ENCODE measurements at places on chromosomes 3 and 15.

DNA sequence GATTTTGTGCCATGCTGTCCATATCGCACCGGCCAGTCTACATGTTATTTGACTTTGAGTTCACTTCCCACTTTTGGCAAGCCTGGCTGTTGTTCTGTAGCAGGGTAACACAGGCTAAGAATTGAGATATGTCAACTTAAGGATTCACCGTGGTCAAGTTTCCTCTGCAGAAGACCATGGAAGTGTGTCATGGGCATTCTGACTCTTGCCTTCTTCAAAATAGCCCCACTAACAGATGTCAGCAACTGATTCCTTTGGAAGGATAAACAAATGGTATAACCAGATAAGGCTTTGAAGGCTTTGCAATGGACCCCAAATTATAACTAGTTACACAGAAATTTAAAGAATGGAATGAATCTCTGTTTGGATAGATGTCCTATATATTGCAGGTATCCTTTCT is 20.1 kb upstream of the CD47 start:
- no peak for DNase-seq

- no peak for DNase-seq
These were observed 444.7 kb upstream of the TPRG1 start for GRCh38 chr3:188727052-188727451.

DNA sequence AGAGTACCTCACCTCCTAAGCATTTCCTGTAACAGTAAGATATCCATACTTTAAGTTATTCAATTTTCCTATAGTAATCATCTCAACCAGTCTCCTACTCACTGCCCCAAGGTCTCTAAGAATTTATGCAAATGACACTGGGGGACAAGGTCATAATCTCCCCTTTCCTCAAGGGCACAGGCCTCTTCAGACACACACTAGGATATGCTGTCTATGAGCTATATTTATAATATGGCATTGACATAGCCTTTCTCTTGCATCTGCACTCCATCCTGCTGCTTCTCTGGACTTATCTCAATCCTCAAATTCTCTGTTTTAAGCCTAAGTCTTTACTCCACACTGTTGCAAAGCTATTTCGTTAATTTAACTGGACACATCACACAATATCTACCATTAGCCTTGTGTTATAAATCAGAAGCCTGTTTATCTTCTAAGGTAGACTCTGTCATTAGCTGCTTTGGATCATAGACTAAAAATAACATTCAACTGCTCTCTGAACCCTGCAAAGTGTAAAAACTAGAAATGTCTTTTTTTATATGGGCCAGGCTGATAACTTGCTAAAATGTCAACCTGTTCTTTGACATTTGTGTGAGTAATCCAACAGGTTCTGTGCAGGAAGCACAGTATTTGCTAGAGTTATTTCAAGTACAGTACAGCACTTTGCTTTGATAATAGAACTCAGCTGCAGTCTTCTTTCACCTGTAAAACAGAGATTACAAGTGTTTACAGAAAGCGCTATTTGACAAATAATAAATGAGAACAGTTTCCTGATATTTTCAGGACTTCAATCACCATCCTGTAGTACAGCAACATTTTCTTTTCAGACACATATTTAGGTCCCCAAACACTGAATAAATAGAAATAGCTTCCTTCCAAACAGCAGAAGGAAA is 17.8 kb upstream of the SEC62 start:
- DNase-seq, result no peak

- DNase-seq, result no peak
These were observed 515 bp downstream of the EIF4G1 start for GRCh38 chr3:184314700-184315542.

DNA sequence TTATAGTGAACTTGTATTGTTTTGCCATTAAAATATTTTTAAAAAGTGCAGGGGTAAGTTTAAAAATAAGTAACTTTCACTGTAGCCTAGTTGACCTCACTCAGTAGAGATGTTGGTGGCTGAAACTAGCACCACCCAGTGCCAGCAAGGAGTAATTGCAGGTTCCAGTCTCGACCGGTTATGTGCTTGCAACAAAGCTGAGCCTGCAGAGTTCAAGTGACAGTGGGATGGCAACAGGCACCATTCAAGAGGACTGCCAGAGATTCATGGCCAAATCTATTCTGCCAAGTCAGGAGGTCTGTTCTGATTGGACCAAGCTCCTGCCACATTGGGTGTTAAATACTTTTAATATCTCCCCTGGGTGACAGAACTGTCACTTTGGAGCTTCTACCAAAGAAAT is 2.7 kb downstream of the ADAMTS7 start:
- no peak for DNase-seq

GRCh38 chr15:63920504-63921175 is 86.9 kb upstream of the HERC1 start:
- no peak for DNase-seq

DNA sequence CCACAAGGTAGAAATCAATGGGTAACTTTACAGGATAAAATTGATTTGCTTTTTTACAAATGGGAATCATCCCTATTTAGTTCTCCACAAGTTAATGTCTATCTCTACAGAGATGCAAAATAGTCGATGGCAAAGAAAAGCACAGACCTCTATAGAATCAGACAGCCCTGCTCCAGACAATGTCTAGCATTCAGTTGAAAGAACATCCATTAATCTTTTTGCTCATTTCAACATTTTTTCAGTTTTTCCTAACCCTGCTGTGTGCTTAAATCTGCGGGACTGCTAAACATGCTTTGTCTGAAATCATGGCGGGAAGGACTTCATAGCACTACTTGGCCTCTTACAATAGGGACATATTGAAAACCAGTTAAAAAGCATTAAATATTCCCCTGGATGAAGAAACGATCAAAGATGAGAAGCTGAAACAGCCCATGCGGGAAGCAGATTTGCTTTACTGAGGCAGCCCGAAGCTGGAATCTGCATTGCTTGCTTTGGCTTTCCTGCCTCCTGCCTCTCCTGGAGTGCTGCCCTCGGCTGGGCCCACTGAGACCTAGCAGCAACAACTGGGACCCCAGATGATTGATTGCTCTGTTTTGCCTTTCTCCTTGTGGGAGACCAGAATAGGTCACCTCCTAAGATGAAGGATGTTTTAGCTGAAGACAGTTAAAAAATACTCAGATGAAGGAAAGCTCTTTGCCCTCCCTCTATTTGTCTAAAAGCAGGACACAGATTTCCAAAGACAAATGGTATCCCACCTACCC is 38.5 kb upstream of the RASGRP1 start:
- DNase-seq, result no peak

GRCh38 chr3:88364926-88365325 is 215.2 kb downstream of the C3orf38 start:
- no peak for DNase-seq

- no peak for DNase-seq
These were observed 124.3 kb upstream of the EIF1B start for GRCh38 chr3:40185029-40185695.

- DNase-seq, result peak; percentile 22
These were observed 70.4 kb downstream of the LSM3 start for GRCh38 chr3:14248849-14249523.

GRCh38 chr15:62658498-62658897 is 384.0 kb upstream of the TPM1 start:
- peak; percentile 34 for DNase-seq

DNA sequence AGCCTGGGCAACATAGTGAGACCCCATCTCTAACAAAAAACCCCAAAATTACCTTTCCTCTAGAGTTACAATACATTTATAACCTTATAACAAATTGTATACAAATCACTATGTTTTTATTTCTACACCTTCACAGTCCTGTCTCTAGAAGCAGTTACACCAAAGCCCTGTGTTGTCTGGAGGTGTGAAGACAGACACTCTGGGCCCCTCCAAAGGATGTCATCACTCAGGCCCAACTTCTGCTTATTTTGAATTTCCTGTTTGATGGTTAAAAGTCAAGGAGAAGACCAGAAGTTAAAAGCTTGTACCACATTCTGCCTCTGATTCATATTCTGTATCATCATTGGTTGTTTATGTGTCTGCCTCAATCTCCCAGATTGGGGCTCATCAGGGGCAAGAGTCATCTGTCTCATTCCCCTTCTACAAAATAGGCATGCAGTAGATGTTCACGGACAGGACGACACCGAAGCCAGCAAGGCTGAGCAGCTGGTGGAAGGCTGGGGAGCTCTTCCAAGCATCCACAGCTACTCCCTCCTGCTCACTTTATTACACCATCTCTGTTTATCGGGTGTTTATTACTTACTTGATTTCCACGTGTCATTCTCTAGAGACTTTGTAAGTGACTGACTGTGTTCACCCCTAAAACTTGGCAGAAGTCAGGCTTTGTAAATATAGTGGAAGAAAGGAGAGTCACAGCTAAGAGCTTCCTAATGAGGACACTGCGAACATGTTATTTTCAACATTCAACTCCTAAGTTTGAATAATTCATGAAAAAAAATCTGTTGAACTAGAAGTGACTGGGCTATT is 136.8 kb upstream of the ANKRD28 start:
- no peak for DNase-seq

GRCh38 chr15:48003441-48003840 is 117.3 kb upstream of the SLC24A5 start:
- no peak for DNase-seq

GRCh38 chr3:139935016-139935865 is at the start of gene CLSTN2:
Gene CLSTN2, plus strand, starts transcription at chr3:139935185.
- peak; percentile 20 for DNase-seq

- no peak for DNase-seq
These were observed 850.0 kb downstream of the EPHA3 start for GRCh38 chr3:89957451-89957850.

- DNase-seq, result no peak
These were observed 201.2 kb upstream of the NSMCE3 start for GRCh38 chr15:29470794-29471193.

GRCh38 chr3:45435961-45436360 is 47.6 kb downstream of the LARS2 start:
- no peak for DNase-seq

GRCh38 chr3:17619968-17620367 is 122.5 kb downstream of the TBC1D5 start:
- DNase-seq, result no peak

GRCh38 chr15:57236561-57237300 is 139.6 kb upstream of the CGNL1 start:
- DNase-seq, result no peak

GRCh38 chr3:5317557-5317956 is 130.1 kb downstream of the EDEM1 start:
- DNase-seq, result no peak

- DNase-seq, result no peak
These were observed 27.9 kb upstream of the SLC6A1 start for GRCh38 chr3:10964537-10965167.

DNA sequence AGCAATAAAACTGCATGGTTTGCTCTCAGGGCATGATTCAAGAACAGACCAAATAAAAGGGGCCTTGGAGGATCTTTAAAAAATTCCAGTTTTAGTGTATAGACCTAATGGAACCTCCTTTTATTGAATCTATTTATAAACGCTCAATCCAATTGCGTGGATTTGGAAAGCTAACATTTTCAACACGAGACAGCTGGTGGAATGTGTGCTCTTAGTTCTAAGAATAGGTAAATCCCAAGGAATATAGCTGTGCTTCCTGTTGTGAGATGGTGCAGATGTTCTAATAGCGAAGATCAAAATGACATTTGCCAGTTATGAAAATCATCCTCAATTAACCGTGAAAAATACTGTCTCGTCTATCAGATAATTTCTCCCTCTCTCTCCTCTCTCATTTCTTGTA is 192.5 kb downstream of the ATP10A start:
- no peak for DNase-seq

GRCh38 chr15:31371520-31372240 is 45.0 kb downstream of the KLF13 start:
- no peak for DNase-seq

GRCh38 chr15:92843814-92844213 is 56.3 kb upstream of the CHD2 start:
- DNase-seq, result no peak

- no peak for DNase-seq
These were observed 17.3 kb downstream of the BOC start for GRCh38 chr3:113228498-113229286.

- DNase-seq, result no peak
These were observed 14.1 kb downstream of the FXR1 start for GRCh38 chr3:180926526-180926925.

- DNase-seq, result no peak
These were observed 144.2 kb downstream of the RYR3 start for GRCh38 chr15:33454996-33455395.

GRCh38 chr3:28240441-28240840 is 978 bp upstream of the CMC1 start:
- no peak for DNase-seq

GRCh38 chr3:141105828-141106628 is 54.9 kb downstream of the SPSB4 start:
- peak; percentile 19 for DNase-seq

- no peak for DNase-seq
These were observed 41.3 kb downstream of the NMNAT3 start for GRCh38 chr3:139636511-139636910.

DNA sequence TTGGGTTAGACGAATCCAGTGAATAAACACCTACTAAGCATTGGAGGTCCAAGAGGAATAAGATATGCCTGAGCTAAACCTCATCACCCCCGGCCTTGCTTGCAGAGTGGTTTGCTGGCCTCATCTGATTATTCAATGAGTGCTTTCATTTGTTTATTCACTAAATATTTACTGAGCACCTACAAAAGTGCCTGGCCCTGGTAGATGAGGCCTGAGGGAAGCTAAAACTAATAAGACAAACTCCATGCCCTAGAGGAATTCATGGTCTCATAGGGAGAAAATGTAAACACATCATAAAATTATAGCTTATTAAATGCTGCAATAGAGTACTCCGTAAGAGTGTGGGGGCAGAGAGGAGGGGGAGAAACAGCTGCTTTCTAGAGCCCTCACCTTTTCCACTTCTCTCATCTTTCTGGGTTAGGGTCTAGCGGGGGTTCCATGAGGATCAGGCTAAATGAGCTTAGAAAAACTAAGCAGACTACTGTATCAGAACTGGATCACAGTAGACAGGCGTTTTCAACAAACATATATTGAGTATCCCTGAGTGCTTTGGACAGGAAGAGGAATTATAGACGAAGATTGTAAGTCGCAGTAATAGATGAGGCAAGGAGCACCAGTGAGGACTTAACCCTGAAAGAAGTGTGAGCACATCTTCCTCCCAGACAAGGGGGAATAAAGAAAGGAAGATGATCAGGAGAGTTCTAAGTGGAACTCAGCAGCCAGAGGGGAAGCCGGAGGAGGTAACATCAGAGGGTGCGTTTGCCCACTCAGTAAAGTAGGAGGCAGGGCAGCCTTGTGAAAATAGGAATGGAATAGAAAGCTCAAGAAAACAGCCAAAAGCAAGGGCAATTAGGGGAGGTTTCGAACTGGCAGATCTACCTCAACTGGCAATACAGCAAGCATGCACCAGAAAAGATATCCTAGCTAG is 31.5 kb upstream of the LAMP3 start:
- no peak for DNase-seq

DNA sequence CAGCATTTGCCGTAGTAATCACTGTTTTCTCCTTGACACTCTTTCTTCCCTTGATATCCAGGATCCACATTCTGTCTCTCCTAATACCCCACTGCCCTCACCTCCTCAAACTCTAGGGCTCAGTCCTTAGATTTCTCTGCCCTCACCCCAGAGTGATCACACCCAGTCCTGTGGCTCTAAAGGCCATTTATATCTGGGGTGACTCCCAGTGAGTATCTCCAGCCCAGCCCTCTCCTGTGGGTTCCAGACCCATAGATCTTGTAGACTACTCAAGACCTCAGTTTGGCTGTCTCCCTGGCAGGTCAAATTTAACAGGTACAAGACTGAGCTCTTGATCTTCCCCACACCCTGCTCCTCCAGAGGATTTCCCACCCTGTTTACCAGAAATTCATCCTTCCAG is 1.3 kb downstream of the GRK7 start:
- no peak for DNase-seq

GRCh38 chr3:50100956-50101845 is 12.5 kb downstream of the RBM5 start:
- DNase-seq, result no peak
